ENCODE measurements at places on chromosomes 1 and 21.

- no peak for DNase-seq
These were observed 13.2 kb downstream of the GBP5 start for GRCh38 chr1:89259283-89259971.

- no peak for DNase-seq
These were observed 17.8 kb downstream of the PLD5 start for GRCh38 chr1:242506724-242507123.

DNA sequence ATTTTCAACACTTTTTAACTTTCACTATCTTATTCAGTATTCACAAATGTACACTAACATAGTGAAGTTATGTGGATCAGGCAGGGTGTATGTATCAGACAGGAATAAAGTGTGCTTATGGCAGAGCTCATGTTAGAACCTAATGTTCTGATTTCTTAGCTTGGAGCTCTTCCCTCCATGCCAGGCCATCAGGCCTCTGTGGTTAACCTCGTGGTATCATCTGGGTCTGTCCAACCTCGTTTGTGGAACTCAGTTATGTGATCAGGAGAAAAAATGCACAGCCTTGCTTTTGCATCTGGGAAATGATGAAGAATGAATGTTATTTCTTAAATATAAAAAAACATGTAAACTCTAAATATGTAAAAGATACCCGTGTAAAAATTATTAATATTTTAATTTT is 86.9 kb downstream of the MPZL1 start:
- DNase-seq = no peak

DNA sequence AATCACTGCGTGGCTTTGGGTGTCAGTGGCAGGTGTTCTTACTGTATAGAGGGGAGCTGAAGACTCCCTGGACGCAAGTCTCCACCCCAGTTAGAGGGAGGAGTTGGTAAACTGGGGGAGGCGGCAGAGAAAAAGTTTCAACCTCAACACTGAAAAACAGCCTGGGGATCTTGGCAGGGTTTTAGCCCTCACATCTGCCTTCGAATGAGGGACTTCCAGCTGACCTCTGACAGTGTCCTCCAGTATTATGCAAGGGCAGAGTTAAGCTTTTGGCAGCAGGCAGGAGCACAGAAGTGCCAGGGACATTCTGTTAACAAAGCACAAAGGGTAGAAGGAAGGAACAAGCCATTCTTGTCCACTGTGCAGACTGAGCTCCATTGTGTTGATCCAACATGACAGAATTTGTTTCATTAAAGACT is 41.2 kb upstream of the RAB4A start:
- no peak for DNase-seq

DNA sequence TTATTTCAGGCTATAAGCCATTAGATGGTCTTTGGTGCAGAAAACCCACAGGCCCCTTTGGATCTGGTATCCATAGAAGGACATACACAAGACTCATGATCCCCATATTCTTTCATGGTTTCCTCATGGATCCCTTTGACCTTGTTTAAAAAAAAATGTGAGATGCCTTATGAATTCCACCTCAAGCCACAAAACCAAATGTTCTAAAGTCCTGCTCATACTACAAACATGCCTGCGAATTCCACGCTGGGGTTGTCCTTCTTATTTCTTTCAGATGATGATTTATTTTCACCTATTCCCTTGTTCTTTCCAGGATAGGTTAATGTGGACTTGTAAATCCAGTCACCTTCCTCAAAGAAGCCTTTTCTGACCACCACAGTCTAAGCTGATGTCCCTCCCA is 256.9 kb upstream of the DPYD start:
- no peak for DNase-seq

DNA sequence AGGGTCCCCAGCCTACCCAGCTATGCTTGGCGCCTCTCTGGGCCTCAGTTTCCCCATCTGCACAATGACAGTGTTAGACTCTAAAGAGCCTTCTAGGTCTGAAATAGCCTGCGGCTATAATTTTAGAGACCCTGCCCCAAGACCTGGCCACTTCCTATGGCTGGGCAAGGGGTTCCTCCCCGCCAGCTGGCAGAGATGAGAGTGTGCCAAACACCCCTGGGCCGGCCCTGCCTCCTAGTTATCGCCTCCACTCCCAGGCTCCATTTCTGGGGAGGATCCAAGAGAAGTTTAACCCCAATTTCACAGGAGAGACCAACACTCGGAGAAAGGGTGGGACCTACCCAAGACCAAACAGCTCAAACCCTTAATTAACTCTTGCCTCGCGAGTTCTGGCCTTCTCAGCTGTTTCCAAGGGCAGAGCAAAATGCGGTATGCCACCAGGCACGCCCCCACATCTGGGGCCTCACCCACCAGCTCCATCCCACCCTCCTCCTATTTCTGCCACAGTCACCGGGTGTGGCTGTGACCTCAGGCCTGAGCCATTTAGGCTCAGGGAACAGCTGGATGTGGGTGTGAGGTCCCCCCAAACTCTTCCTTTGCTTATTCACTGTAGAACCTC is 35.7 kb downstream of the TTC39A start:
- no peak for DNase-seq

GRCh38 chr1:209132736-209133467 is 450.6 kb upstream of the CAMK1G start:
- no peak for DNase-seq

DNA sequence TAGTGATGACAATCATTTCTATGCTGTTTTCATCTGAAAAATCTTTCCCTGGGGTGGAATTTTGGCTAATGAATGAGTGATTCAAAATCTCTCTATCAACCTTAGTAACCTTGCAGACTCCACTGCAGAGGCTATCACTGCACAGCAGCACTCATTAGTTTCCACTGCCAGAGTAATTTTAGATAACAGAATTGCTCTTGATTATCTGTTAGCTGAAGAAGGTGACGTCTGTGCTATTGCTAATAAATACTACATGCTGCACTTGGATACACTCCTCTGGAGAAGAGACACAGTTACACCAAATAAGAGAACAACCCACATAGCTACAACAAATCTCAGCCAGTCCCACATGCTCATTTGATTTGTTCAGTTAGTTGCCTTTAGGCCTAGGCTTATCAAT is 1348.4 kb downstream of the NCAM2 start:
- no peak for DNase-seq

DNA sequence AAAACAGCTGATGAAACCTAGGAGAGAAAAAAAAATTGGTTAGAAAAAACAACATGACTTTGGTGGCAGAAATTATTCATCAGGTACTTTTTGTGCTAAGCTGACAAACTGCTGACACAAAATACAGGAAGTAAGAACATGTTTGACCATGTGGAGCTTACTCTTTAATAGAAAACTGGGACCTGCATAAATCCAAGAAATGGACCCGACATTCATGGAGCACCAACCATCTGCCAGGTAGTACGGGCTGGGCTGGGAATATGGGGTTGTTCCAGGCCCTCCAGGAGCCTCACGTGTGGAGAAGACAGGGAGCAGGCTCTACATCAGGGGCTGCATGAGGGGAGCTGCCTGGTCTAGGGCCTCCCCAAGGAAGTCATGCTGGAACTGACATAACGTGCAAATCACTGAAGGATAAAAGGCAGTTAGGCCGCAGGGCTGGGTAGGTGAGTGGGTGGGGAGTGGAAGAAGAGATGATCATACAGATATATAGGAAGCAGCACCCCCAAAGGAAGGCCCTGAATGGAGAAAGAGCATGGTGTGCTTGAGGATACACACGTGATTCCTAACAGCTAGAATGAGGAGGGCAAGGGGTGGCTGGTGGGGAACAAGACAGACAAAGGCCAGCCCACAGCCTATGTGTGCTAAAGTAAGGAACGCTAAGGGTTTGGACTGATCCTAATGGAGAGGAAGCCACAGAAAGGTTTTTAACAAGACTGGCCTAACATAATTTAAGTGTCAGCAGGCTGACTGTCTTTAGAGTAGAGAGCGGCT is 26.1 kb downstream of the CD58 start:
- no peak for DNase-seq

- no peak for DNase-seq
These were observed 42.4 kb upstream of the BACH1 start for GRCh38 chr21:29256126-29256910.

- no peak for DNase-seq
These were observed 91.1 kb downstream of the NIBAN1 start for GRCh38 chr1:184882957-184883815.

DNA sequence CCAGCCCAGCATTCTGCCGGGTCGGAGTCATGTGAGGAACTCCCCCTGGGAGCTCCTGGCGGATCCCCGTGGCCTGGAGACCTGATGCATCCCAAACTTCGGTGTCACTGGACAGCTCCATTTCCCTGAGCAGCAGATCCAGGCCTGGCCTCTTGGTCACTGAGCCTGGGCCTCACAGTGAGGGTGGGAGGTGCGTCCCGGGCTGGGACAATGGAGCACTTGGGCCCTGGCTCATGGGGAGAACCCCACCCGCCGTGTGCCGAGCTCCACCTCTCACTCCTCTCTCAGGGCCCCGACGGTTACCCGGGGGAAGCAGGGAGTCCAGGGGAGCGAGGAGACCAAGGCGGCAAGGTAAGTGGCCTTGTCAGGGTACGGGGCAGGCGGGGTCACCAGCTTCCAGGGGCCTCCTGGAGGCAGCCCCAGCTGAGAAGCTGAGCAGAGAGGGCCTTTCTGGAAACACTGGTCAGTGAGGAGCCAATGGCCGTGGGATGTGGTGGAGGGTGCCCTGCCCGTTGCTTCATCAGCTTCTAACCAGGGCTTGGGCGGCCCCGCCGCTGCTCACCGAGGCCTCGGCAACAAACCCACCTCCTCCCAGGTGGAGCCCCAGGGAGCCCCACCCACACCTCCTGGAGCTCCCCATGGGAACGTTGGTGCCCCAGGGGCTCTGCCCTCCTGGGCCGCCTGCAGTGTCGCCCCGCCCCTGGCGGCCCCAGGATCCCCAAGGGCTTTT is 19.8 kb downstream of the COL6A2 start:
- peak; percentile 1 for DNase-seq

- DNase-seq = no peak
These were observed 653.8 kb downstream of the NPHP4 start for GRCh38 chr1:5338466-5338865.

DNA sequence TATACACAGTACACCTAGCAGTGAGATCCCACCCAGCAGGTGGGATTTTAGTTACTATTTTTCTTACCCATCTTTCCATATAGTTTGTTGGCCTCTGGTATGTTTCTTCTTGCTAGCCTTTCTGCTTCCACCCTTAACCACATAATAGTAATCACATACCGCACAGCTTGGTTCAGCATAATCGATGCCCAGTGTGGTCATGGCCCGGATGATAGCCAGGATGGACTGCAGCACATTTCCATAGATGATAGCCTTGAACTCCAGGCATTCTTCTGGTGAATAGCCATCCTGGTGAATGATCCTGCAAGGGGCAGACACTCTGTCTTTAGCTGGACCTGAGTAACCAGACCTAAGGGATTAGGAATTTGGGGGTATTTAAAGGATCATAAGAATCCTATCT is 9.5 kb downstream of the GNAT2 start:
- DNase-seq = no peak

DNA sequence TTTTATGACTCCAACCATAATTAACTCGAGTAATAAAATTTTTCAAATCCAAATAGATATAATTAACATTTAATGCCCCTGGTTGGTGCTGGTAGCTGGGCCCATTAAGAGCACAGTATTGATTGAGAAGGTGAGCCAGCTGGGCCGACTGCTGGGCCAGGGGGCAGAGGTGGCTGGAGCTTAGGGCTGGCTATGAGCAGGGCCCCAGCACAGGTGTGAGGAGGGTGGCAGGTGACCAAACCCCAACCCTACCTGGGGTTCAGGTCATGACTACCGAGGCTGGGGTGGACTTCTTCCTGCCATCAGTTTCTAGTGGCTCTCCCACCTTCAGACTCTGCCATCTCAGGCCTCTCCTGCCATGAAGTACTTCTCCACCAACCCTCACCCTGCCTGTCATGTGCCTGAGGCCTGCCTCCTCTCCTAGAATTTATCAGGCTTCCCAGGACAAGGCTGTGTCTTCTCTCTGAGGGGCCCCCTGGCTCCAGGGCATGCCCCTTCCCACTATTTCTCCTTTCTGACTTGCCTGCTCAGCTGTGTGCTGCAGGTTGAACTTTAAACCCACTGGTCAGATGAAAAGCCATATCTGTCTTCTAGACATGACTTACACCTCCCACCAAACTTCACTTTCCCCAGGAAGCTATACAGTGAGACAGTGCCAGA is 85.6 kb downstream of the TMEM53 start:
- no peak for DNase-seq

DNA sequence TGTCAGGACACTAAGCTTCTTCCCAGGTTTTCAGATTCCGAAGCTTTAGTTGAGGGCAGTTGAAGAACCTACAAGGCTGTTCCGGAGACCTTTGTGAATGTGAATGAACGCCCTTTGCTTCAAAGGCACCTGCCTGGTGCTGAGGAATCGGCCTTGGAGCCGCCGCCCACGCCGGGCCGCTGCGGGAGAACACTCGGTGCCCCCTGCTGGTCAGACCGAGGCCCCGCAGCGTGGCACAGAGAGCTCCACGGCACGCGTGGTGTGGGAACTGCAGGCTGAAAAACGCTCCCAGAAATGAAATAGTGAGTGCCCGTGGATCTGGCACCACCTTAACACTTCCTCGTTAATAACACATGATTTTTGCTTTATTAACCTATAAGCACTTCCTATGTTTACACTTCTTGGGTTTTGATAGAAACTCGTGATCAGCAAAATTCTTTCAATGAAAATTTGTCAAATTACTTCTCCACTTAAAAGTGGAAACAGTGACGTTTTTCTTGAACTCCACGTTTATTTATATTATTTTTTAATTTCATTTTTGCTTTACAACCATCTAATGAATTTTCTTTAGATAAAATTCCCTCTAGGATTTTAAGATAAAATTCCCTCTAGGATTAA is 460.6 kb downstream of the DSCAM start:
- DNase-seq = peak; percentile 79

Measured in nephron progenitor cell (in vitro differentiated cells).